Large intestine (tissue), 12 donors: ENCODE measurements at places on chromosomes 13 and 19.
A peak's percentile ranks its signal among the peaks of the same experiment; 100 is the strongest.

- DNase-seq: peak; percentile 11
These were observed 7.8 kb downstream of the CYP4F11 start for GRCh38 chr19:15926484-15926883.

DNA sequence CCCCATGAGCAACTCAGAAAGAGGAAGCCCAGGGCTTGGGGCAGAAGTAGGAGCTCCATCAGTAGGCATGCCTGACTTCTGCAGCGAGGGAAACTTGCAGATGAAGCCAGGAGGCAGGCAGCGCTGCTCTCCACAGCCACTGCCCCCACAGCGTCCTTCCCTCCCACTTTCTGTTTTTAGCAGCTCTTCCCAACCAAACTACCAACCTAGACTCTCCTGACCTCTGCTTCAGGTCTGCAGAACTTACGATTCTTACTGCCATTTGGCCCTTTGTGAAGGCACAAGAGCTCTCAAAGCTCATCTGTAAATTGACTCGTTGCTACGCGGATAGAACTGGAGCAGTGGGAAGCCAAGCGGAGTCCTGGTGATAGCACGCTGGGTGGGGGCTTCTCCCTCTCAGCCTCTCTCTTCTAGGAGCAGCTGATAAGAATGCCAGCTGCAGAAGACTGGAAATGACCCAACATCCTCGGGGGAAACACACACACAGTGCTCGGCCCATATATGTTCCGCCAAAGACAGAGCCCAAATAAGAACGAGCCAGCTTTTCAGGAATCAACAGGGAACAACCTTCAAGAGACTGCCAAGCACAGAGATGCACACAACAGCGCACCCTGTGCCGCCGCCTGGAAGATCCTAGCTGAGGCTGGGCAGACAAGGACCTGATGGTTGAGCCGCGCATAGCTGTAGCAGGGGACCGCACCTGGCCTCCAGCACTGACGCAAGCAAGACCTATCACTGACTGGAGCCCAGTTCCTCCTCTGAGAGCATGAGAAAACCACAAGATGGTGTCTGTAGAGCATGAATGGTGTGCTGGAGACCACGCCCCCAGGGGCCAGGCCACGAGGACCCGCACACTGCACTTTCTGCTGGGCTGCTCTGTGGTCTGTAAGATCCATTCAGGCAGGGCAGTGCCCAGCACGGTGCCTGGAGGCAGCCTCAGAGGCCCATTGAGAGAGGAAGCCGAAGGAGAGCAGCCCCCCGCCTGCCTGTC lies 15.9 kb upstream of the SLC35E1 start:
- no peak for DNase-seq

GRCh38 chr13:40530961-40531360 lies 135.5 kb downstream of the FOXO1 start:
- DNase-seq: no peak

- DNase-seq: no peak
These were observed 12.5 kb downstream of the RAP2A start for GRCh38 chr13:97446448-97446847.

- DNase-seq: no peak
These were observed 8.6 kb downstream of the ABCC4 start for GRCh38 chr13:95292622-95293021.

DNA sequence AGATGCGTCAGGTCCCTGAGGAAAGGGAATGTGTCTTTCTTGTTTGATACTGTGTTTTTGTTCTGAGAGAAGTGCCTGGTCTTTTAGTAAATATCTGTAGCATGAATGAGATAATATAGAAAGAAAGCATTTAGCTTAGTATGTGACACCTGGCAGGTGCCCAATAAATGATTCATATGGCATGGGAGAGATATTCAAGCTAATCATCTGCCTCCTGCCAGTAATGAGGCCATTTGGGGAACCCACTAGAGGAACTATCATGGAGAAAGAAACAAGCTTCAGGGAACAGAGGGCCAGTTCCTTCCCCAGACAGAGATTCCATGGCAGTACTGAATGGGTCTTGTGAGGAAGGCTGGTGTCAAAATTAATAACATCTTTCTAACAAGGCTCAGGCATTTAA lies 603.9 kb downstream of the DCT start:
- no peak for DNase-seq

DNA sequence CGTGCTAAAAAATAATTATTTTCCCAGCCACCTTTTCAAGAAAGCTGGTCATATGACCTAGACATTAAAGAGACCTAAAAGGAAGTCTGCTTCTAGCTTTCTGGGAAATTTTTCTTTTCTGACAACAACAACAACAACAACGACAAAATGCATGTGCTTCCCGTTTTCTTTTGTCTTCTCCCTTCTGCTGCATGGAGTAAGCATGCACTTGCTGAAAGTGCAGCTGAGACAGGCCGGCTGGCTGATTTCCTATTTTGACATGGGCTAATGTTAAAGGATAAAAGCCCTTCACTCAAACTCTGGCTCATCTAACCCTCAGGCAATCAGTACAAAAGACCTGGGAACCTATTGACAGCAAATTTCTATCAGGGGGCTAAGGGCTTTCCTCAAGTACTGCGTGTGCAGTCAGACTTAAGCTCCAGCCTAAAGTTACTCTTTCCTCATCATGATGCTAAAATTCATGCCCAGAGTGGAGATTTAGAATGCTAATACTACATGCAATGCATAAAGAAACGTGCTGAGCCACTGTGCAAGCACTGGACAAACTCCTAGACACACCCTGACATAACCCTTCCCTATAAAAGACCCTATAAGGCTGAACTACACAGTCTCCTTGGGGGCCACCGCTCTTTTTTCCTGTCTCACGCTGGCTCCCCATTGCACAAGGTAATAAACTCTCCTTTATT lies 811.1 kb downstream of the UQCRFS1 start:
- DNase-seq: no peak

DNA sequence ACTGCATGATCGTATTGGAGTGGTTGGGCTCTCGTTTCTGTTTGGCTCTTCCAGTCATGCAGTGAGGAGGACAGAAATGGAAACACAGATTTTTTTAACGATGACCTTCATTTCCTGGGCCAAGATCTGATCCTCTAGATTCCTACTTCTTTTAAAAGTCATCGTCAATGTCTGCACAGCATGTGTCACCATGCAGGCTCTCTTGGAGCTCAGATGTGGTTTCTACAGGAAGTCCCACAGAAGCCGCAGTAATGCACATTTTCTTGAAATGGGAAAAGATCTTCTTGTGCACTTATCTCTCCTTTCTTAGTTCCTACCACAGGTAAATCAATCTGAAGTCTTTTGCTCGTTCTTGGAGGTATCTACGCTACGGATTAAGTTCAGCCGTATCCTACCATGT lies 626.9 kb downstream of the EFNB2 start:
- no peak for DNase-seq

- DNase-seq: no peak
These were observed 15.7 kb downstream of the ZIC5 start for GRCh38 chr13:99955747-99956472.

GRCh38 chr13:107342747-107343146 lies 774.8 kb upstream of the ARGLU1 start:
- DNase-seq: no peak

- no peak for DNase-seq
These were observed 481.5 kb upstream of the MIR17HG start for GRCh38 chr13:90866006-90866405.

- no peak for DNase-seq
These were observed 11.9 kb downstream of the SNRPA start for GRCh38 chr19:40762754-40763470.

DNA sequence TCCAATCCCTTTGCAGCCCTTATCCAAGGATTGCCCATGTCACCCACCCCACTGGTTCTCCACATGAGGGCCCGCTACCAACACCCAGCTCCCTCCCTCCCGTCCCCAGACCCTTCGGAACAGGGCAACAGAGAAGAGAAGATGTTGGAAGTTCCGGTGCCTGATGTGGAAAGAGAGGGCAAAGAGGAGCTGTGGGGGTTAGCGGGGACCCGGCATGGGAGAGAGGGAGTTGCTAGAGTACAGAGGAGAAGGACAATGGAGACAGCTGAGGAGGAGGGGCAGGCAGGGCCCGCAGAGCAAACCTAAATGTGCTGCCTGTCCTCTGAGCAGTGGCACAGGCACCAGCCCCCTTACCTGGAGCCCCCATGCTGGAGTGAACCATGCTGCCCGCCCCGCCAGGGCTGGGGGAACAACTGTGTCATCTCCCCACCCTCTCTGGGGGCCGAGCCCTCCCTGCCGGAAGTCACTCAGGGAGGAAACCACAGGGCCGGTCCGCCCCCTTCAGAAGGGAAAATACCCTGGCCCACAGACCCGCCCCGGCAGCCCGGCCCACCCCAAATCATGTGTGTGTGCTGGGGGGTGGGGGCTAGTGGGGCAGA lies at the start of gene POU2F2:
TSS of gene POU2F2 (minus strand) at position 417 of the 599 bp plus-strand sequence. CDS start at position 382, 35 bp downstream.
- DNase-seq: no peak

GRCh38 chr13:98686270-98686669 lies 66.2 kb downstream of the SLC15A1 start:
- DNase-seq: no peak

DNA sequence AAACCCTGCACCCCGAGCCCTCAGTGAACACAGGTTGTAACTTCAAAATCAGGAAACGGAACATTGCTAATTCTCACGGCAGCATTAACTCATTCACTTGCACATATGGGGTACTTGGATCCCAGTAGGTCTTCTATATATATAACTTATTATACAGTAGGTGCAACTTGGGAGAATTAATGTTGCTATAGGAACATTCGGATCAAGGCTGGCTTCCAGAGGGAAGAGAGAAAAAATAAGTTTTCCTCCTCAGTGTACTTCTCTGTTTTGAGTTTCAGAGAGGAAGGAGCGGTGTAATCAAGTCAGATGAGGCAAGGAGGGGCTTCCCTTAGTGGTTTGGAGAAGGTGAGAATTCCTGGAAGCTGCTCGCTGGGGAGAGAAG lies 90.9 kb upstream of the ZNF507 start:
- DNase-seq: no peak

DNA sequence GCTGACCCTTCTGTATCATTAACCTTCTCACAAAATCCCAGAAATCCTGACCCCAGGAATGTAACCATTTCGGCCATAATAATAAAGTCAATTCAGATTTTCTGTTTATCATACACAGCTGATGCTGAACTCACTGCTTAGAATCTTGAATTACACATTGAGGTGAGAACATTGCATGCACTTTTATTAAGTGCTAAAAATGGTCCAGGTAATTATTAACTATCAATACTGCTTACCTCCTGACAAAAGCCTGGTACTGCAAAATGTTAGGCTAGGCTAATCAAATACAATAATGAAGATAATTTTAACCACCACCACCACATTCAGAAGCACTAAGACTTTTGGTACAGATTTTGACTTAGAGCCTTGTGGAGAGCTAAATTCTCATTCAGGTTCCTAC lies 36.1 kb downstream of the KLF12 start:
- DNase-seq: no peak

GRCh38 chr19:23991170-23991569 lies 76.5 kb downstream of the ZNF726 start:
- DNase-seq: peak; percentile 3

DNA sequence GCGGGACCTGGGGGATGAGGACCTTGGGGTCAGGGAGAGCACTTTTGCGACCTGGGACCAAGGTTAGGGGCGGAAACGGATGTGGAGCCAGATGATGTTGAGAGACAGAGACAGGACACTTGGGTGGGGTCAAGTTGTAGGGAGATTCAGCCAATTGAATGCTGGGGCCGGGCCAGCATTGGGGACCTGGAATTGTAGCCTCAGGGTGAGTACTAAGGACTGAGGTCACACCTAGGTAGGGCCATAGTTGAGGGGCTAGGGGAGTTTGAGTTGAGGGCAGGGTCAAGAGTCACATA lies 1.2 kb downstream of the ALKBH7 start:
- DNase-seq: no peak

GRCh38 chr13:75486146-75487062 lies 4.4 kb upstream of the TBC1D4 start:
- DNase-seq: no peak

DNA sequence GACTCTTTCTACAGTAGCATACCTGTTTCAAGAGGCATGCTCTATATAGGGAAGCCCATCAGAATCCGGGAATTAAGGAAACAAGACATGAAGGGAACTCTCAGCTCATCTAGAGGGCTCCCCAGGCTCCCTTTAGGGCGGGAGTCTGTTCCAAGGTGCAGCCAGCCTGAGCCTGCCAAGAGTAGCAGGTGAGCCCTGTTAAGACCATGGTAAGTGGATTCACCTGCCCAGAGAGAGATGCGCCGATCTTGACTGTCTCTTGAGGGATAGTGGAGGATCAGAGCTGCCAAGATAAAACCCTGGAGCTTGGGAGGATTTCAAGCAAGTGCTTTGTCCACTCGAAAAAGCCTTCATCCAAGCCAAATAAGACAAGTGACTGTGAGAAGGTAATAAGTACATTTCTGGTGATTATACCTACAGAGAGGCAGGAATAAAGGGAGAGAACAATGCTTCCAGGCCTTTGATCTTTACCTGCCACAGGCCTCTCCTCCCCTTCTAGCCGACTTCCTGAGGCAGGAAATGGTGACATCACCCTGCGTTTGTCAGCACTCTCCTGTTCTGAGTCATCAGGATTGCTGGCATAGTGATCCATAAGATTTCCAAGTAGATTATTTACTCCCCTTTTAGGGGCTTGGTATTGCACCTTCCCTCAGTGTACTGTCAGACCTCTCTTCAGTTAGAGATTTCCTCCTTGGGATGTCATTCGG lies 31.5 kb downstream of the KLF5 start:
- DNase-seq: peak; percentile 94

DNA sequence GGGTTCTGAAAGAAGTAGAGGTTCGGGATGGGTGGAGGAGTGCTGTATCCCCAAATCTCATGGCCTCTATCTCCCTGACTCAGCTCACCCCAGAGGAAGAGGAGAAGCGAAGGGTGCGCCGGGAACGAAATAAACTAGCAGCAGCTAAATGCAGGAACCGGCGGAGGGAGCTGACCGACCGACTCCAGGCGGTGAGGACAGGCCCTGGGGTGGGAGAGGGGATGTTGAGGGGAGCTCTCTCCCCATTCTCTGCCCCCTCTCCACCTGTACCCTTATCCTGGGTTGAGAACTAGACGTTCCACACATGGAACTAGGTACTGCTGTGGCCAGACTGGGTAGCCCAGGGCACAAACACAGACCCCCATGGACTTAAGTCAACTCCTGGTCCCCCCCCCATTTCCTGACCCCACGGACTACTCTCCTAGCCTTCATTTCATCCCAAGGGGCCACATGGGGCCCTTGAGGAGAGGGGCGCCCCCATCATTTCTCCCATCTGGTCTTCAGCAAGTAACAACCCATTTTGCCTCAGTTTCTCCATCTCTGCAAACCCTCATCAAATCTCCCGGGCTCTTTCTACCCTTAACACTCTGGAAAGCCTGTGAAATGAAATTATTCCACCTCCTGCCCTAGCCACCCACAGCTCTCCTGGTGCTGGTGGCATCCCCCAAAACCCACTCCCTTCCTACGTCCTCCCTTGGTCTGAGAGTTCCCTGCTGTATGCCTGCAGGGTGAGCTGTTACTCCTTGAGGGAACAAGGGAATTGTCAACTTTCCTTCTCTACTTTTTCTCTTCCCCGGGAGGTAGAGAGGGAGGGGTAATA lies 3.5 kb downstream of the FOSB start:
- no peak for DNase-seq

DNA sequence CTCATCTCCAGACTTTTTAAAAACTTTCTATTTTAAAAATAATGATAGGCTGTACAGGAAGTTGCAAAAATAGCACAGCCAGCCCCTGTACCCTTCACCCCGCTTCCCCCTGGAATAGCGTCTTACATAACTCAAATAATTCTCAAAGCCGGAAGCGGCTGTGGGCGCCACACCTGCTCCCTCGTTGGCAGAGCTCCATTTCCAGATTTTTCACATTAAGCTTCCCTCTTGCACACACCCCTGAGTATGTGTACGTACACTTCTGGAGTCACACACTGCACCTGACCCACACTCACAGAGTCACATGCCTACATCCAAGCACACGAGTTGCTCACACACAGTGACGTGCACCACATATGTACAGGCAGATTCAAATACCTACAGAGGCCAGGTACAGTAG lies 24.9 kb upstream of the DPP9 start:
- no peak for DNase-seq

- DNase-seq: no peak
These were observed 128.1 kb downstream of the TUBA3C start for GRCh38 chr13:19053561-19053960.
